ENCODE measurements at places on chromosomes 7 and 10.

DNA sequence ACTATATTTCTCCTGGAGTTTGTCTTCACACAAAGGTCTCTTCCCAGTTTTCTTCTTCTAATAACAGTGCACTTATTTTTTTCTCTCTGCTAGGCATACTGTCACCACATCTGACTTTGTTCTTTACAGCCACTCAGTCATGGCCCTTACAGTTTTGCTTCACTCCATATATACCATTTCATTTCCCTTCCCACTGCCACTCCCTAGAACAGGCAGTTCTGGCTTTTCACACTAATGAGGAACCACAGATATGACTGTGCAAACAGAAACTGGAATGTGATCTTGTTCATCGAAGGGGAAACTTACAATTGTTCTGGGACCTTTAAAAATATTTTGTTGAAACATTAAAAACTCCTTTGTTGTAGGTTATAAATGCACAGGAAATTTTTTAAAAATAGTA, 67.3 kb downstream of the EPDR1 start:
- DNase-seq, result no peak

DNA sequence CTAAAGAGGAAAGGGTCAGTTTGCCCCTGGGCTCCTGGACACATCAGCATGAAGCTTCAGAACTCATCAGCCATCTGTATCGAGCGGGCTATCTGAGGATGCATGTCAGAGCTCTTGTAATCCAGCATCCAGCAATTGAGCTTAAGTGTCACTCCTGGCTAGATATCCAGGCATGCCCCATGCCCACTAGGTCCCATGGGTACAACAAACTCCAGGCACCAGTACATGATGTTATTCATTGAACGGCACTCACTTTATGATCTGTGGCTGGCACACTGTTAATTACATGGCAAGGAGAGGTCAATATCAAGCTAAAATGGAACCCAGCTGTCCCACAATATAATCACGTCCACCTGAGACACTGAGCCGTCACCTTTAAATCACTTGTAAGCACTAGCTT, 274.2 kb downstream of the ELMO1 start:
- no peak for DNase-seq

DNA sequence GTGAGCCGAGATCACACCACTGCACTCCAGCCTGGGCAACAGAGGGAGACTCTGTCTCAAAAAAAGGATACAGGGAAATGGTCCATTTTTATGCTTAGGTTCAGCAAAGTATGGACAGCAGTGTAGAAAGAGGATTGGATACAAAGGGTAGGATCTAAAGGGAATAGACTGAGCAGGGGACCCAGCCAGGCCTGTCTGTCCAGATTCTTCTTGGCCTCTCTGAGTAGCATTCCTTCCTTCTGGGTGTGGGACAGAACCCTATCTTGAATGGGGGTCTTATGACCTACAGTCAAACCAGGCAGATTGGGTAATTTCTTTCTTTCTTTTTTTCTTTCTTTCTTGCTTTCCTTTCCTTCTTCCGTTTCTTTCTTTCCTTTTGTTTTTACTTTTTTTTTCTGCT, 25.6 kb downstream of the SH2B2 start:
- no peak for DNase-seq

DNA sequence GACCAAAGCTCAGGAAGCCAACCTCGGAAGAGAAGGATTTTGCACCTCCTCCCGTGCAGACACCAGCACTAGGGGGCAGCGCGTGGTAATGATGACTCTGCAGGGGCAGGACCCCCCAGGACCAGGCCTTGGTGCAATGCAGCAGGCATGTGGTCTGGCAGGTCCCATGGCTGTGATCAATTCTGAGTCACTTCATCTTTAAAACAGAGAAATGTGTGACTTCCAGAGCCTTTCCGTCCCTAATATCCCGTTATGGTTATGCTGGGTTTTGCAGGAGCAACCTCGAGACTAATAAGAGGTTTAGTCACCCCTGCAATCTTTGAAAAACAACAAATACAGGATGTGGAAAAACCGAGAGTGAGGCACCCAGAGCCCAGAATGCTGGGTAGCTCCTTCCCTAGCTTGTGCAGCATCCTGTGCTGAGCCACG, 30.2 kb upstream of the GJD4 start:
- DNase-seq, result no peak

- DNase-seq, result no peak
These were observed 211.6 kb downstream of the INHBA start for GRCh38 chr7:41491308-41491707.

DNA sequence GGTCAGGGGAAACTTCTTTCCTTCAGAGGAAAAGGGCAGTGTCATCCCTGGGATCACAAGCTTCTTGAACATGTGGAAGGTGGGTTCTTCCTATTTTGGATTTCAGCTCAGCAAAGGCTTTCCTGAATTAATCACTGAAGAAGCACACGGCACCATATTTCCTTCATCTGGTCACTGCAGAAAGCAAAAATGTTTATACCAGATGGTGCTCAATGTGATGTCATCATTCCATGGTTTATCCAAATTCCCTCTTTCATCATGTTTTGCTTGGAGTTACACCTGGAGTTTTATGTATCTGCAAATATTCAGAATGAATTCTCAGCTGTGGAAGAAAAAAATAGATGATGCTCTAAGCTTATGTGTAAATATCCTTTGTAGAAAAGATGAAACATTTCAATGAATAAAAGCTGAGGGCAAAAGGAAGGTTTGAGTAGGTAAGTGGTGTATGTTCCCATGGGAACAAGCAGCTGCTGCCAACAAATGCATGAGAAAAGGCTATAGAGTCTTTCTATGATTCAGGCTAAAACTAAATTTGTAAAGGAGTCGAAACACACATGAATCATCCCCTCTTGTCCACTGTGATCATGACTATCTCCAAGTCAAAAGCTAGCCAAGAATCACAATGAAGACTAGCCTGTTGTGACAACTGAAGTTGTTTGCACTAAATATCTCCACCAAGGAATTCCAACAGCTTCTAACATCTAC, 26.9 kb upstream of the BPGM start:
- DNase-seq, result no peak

DNA sequence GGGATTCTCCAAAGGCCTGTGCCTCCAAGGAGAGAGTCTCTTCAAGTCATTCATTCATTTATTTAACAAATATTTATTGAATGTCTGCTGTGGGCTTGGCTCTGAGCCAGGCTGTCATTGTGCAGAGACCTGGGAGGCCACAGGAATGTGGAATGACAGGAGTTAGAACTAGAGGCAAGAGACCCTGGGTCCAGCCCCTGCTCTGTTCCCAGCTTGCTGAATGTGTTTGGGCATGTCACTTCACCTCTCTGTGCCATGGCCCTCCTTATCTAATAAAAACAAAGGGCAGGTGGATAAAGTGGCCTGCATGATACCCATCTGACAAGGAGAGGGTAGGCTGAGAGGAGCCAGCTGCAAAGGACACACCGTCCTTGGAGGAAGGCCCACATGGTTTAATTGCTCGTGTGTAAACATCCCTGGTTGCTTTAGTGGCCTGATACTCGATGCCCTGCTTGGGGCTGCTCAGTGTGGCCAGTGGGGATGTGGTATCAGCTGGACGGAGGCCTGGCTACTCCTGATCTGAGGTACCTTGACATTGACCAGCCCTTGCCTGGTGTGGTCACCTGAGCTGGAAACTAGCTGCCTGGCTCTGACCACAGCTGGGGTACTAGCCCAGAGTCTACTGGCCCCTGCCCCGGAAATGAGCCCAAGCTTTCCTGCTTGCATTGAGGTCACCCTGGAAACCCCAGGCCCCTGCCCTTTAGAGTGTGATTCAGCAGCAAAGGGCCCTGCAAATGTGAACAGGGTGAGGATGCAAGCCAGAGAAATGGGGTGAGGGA, 116.2 kb downstream of the CDH23 start:
- no peak for DNase-seq

DNA sequence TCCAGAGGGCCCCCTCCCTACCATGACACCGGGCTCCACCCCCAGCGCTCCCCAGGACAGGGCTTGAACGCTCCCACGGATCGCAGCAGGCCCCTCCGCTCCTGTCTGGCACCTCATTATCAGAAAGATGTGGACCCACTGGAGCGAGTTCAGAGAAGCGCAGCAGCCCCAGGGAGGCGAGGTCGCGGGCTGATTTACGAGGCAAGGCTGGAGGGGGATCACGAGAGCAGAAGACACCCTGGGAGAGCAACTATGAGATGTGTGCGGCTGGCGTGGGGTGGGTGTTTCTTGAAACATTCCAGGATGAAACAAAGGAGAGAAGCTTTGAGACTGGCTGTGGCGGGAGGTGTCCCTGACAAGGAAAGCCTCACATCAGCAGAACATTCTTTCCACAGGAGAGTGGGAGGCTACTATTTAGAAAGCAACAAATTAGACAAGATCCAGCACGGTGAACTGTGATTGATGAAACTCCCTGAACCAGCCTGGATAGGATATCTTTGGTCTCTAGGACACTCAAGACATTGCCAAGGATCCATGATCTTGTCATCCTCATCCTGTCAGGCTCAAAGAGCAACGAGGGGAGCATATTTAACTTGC, 66.0 kb downstream of the JCAD start:
- no peak for DNase-seq

Measured in stimulated activated CD8-positive, alpha-beta memory T cell treated with anti-CD3 and anti-CD28 coated beads, Interleukin-2, amount 100 ng/mL, for 1 hour (primary cell).